ENCODE measurements at places on chromosomes 2 and 18.

GRCh38 chr2:142557391-142557790, 320.1 kb upstream of the KYNU start:
- no peak for DNase-seq

GRCh38 chr2:39821871-39822270, 42.8 kb upstream of the THUMPD2 start:
- DNase-seq = no peak

DNA sequence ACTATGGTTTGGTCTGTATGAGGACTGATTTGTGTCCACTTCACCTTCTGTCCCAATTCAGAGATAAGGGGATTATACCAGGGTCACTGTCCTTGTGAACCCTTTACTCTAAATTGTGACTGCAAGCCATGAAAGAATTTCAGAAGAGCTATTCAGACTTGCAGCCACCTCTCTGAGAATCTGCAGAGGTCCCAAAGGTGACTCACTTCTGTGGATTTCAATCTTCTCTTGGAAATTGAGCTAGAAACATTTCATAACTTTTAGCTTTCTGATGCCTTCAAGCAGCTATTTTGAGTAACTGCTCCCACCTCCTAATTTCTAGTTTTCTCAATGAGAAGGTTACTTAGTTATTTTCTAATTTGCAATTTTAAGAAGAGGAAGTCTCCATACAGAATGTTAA, 1242.4 kb upstream of the ACVR2A start:
- no peak for DNase-seq

GRCh38 chr2:74975016-74975415, 16.6 kb downstream of the POLE4 start:
- DNase-seq = no peak

GRCh38 chr2:240585101-240585500, 1.4 kb upstream of the CAPN10 start:
- DNase-seq = no peak

GRCh38 chr18:48294899-48295585, 114.1 kb downstream of the ZBTB7C start:
- DNase-seq = no peak

DNA sequence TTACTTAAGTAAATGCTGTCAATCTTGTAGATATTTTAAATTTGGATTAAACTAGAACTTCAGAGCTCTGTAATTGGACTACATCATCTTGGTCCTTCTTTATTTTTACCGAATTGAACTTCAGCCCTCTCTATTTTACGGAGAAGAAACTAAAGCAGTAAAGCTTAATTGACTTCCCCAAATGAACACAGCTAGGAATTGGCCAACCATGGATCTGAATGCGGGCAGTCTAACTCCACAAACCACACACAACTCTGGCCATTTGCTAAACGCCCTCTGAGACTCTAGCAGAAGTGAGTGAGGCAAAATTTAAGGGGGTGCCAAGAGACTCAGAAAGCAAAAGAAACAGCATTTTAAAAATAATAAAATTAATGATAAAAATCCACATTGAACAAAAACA, 86.3 kb upstream of the KCTD1 start:
- DNase-seq = no peak
